ENCODE measurements at places on chromosomes 1 and 21. TPM values are rescaled to one million over a fixed set of nuclear protein-coding genes. Genes with fewer than 3 reads are reported as not detected.

The LORICRIN gene
- total RNA-seq: not detected

The SLAMF8 gene
- total RNA-seq: not detected

The MYOC gene
- total RNA-seq: not detected

The PLPP3 gene
- total RNA-seq: not detected

The ASTN1 gene
- total RNA-seq: not detected
